ENCODE measurements at places on chromosomes 5 and 9.

DNA sequence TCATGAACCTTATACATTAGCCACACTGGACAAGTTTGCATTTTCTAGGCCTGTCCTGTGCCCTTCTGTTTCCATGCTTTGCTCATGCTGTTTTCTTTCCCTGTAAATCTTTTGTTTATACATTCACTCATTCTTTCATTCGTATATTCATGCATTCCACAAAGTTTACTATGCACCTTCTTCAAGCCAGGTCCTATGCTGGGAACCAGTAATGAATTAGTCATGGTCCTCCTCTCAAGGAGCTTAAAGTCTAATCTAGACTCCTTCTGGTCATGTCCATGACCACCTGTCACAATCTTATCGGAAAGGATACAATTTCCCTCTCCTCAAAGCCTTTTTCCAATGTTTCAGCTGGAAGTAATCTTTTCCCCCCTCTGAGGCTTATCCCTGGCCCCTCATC lies 9.1 kb upstream of the XPA start:
- no peak for DNase-seq

GRCh38 chr5:5512543-5512942 lies 90.1 kb downstream of the ICE1 start:
- no peak for DNase-seq

DNA sequence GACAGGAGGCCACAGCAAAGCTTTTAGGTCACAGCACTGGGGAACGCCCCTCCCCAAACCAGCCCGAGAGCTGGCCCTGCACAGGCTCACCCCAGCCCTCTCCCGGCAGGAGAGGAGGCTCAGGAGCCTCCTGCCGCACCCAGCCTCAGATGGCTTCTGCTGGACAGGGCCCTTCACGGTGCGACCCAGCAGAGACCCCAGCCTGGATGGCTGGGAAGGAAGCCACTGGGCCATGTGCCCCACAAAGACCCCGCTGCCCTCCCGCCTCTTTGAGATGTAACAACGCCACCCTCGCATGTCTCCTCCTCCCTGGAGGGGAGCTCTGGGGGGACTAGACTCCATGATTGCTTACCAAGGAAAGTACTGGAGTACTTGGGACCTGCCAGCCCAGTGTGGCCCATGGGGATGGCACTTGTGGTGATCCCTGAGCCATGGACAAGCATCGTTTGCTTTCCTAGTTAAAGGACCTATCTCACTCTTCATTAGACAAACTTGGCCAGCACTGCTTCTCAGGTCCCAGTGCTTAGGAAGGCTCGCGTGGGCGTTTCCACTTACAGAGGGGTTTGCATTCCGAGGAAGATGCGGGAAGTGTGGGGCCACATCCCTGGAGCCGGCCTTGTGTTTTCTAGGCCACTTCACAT lies 9.0 kb downstream of the MYMK start:
- no peak for DNase-seq

DNA sequence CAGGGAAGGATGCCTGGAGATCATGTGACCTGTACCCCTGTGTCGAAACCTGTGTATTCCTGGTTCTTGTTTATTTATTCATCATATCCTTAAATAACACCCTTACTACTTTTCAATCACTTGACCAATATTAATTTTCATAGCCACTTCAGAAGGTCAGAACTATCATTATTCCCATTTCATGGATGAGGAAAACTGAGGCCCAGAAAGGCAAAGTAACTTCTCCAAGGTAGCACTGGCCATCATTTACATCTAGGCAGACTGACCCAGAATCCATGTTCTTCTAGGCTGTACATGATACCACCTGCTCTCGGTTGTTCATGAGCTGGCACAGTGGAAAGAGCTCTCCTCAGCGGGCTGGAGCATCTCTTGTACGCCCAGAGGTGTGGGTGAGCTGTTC lies 49.4 kb downstream of the KCNIP1 start:
- DNase-seq, result no peak

Measured in hematopoietic multipotent progenitor cell (in vitro differentiated cells).